T-helper 2 cell (primary cell): ENCODE measurements at places on chromosomes 7 and 10.

GRCh38 chr7:117271566-117271965, 51.3 kb downstream of the WNT2 start:
- no peak for DNase-seq

DNA sequence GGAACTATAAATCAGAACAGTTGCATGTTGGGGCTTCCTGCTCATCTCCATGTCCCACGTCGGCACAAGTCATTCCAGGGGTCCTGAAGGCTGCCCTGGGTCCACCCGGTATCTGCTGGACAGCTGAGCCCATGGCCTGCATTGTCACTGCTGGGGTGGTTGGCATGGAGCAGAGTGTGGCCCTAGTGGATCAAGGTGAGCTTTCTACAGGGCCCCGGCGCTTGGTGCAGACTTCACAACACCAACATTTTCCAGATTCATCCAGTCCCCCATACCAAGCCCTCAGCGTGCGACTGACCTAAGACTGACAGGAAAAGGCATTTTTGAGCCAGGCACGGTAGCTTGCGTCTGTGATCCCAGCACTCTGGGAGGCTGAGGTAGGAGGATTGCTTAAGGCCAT, 175.5 kb upstream of the LYZL2 start:
- DNase-seq, result no peak

- DNase-seq, result no peak
These were observed 25.2 kb downstream of the IQCE start for GRCh38 chr7:2583798-2584580.

- no peak for DNase-seq
These were observed 43.9 kb upstream of the GPR158 start for GRCh38 chr10:25130906-25131305.

GRCh38 chr7:43754596-43754995, 3.9 kb upstream of the BLVRA start:
- DNase-seq, result no peak

DNA sequence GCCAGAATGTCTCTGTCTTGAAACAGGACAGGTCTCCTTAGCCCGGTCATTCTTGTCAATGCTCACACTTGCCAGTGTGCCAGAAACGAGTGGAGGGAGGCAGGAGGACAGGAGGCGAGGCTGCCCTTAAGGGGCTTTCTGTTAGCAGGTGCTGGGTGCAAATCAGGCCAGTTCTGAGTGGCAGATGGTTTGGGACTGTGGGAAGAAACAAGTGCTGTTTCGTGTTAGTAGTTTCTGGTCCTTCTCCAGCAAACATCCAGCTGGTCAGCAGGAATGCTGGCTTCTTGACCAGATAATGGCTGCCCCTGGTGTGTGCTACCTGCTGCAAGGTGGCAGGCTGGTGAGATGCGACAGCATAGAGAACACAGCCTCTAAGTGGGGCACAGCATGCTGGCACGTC, 8.2 kb upstream of the NDUFB2 start:
- no peak for DNase-seq
